Stimulated activated CD8-positive, alpha-beta memory T cell treated with anti-CD3 and anti-CD28 coated beads, Interleukin-4, amount 100 ng/mL, for 4 hours (primary cell): ENCODE measurements at places on chromosomes 3 and 15.

DNA sequence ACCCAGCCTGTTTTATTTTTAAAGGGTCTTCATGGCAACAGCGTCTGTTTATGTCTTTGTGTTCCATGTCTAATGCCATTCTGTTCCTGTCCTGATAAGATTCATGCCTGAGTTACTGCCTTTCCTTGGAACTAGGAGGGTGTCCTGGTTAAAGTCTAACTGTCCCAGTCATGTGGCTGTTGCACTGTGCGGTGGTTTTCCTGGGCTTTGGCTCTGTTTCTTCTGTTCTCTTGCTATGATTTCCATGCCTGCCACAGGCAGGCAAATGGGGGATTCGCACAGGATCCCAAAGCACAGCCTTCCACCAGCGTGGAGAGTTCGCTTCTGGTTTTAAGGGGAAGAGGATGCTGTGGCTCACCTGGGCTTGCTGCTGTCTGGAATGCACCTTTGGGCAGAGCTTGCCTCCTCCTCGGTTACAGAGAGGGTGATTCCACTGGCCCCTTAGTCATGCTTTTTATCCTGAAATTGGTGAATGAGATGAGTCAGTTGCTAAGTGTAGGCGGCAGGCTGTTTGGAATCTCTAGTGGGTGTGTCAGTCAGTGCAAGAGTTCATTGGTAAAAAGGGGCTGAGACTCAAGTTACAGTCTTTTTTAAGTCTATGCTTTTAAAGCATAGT, 86.8 kb downstream of the CCK start:
- no peak for DNase-seq

- DNase-seq = no peak
Observed at GRCh38 chr3:127777921-127778656, 44.2 kb downstream of the MGLL start.

DNA sequence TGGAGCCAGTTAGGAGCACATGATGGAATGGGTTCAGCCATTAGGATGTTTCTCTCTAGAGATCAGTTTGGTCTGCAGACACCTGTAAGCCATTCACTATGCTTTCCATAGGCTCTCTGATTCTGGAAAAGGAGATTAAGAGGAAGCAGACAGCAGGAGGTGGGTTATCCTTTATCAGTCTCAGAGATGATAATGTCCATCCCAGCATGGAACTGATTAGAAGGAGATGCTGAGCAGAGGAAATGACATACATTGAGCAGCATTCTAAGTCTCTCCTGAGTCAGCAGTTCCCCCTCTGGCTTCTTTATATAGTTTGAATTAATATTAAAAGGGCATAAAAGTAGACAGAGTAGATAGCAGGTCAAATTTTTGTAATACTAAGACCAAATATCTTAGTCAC, 591.1 kb downstream of the GBE1 start:
- DNase-seq = no peak

GRCh38 chr3:115204475-115204874, 57.4 kb upstream of the ZBTB20 start:
- no peak for DNase-seq

GRCh38 chr3:62376906-62377877, 3.8 kb upstream of the FEZF2 start:
- no peak for DNase-seq

DNA sequence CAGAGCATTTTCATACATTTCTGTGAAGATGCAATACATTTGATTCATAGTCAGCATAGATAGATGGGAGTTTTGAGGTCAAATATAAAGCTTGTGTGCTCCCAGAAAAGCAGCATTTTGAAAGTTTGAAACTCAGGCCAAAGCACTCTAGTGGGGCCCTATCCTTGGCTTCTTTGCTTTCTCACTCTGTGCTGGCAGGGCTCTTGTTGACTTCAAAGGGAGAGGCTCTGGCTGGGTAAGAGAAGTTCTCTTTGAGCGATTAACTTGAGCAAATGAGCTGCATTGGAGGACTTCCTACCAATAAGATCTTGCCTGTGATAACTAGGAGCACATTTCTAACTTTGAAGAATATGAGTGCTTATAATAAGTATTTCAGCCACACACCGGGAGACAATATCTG, 214.0 kb upstream of the RARB start:
- no peak for DNase-seq

GRCh38 chr15:101052681-101053121, 133.5 kb downstream of the LRRK1 start:
- DNase-seq = no peak

DNA sequence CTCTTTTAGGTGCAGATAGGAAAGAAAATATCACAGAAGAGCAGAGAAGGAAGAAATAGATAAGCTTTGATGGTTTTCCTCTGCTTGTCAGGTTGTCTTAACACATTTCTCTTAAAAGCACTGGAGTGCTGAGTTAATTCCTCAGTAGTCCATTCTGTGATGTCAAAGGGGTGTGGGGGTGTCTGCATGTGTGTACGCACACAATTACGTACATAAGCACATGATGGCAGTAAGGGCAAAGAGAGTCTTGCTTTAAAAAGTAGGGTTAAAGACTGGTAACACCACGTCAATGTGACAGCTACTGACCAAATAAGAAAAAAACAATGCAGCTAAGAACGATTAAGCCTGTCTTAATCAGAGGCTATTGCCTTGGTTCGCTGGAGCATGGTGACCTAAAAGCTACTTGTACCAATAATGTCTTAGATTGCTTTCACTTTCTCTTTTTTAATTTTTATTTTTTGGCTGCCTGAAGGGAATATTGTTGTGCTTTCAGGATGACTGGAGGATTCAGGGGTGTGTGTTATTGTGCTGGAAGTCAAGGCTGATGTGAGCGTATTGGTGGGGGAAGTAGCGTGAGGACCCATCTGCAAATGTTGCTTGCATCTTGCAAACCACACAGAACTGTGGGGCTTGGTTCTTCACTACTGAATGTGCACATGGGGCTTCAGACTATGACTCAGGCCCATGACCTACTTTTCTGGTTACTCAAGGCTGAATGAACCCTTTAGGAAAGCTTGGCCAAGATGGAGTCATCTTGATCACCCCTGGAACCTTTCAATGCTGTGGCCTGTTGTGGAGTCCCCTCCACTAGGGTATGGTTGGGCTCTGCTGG, 417.8 kb upstream of the TPM1 start:
- no peak for DNase-seq

DNA sequence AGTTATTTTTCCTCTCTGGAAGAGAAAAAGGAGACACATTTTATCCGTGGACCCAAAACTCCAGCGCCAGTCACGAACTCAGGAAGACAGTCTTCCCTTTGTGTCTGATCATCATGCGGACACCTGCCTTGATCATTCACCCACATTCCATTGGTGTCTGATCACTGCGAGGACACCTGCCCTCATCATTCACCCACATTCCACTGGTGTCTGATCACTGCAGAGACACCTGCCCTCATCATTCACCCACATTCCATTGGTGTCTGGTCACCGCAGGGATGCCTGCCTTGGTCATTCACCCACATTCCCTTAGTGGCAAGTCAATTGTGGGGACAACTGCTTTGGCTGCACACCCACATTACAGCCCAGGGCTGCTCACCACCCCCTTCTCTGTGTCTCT, 148.9 kb downstream of the ROBO1 start:
- DNase-seq = no peak

- no peak for DNase-seq
Observed at GRCh38 chr15:101187820-101188636, 63.8 kb downstream of the CHSY1 start.

DNA sequence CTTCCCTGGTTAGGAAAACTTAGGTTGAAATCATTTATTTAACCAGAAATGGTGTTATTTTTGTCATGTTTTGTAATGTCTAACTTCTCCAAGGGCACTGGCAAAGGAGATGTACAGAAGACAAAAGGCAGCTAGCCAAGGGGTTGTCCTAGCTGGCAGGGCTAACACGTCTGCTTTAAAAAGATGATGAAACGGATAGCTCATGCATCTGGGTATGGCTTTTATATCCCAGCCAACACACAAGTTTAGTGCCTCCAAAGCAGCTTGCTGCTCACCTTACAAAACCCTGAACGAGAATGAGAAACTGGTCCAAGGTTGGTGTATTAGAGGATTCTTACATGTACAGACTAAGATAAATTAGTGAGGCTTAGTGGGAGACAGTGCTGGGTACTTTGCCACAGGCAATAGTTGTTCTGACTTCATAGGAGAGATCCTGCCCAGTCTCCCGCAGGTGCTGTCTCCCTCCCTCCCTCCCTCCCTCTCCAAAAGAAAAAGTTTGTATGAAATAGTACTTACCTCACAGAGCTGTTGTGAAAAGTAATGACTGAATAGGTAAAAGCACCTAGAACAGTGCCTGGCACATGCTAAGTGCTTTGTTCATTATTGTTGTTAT, 47.8 kb downstream of the KCNMB2 start:
- DNase-seq = no peak

DNA sequence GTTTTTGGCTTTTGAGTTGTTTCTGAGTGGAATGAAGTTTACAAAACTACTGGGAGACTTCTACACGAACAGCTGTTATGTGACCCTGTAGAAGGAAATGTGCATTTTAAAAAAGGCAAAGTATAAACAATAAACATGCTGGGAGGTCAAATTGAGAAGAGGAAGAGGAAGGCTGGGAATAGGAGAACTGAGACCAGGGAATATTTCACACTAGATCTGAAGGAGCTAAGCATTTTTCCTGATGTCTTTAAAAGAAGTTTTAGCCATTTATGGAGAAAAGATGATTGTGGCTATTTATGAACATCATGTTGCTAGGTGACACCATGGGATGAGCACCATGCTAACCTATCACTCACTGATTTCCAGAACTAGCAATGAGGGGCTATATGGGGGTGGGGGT, 76.3 kb upstream of the FAM98B start:
- no peak for DNase-seq

DNA sequence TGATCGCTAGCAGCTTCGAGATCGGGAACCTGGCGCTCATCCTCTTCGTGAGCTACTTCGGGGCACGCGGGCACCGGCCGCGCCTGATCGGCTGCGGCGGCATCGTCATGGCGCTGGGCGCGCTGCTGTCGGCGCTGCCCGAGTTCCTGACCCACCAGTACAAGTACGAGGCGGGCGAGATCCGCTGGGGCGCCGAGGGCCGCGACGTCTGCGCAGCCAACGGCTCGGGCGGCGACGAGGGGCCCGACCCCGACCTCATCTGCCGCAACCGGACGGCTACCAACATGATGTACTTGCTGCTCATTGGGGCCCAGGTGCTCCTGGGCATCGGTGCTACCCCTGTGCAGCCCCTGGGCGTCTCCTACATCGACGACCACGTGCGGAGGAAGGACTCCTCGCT, 62.5 kb downstream of the SLCO3A1 start:
- no peak for DNase-seq

DNA sequence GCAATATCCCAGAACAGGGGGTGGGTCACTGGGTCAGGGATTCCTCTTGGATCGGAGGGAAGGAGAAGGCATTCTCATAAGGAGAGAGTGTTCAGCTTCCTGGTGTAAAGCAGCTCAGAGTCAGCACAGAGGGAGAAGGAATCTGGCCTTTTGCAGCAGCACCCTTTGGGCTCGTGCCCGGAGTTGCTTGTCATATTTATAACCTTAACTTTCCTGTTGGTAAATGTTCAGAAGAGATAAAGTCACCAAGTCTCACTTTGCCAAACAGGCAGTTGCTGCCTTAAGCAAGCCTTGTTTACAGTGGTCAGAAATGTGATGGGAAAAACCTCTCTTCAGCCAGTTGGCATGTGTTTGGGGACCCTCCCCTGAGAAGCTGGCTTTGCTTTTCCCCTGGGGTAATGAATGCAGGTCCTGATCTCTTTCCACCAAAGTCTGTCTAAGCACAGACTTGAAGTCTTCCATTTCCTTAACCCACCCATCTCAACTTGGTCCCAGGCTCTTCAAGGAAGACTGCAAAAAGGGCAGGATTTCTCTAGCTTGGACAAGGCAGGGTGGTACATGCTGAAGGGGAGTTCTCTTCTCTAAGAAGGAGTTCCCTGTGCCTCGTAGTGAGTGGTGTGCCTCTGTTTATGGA, 206.9 kb upstream of the BHLHE40 start:
- no peak for DNase-seq

- no peak for DNase-seq
Observed at GRCh38 chr3:46312991-46313390, 40.9 kb upstream of the CCR2 start.

DNA sequence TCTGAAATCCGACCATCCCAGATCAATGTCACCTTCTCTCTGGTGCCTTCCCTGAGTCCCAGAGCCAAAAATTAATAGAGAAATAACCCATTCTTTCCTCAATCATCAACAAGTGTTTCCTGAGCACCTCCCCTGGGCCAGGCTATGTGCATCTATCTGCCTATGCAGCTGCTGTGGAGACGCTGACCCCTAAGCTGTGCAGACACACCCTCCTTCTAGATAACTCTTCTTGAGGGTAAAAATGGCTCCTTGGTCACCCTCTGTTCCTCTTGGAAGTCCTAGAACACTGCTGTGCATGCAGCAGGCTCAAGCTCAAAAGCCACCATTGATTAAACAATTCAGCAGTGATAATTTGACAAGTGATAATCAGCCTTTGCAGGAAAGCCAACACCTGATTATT, 18.4 kb downstream of the CA12 start:
- DNase-seq = no peak

GRCh38 chr15:50911001-50911400, 2.5 kb downstream of the AP4E1 start:
- DNase-seq = no peak

GRCh38 chr3:39748002-39748401, 61.4 kb upstream of the MYRIP start:
- DNase-seq = no peak

DNA sequence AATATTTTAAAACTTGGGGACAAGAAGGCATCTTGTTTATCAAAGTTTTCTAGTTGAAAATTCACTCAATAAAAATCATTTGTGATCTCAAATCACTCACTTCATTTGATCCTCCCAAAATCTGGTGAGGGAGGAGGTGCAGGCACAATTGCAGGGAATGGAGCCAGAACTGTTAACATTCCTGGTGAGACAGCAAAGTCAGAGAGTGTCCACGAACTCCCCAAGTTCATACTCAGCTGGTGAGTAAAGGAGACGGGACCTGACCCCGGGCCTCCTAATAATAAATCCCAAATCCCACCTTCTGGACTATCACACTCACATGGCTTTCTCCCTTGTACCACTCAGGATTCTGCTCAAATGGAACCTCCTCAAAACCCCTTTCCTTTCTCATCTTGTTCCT, 252.3 kb upstream of the LRTM1 start:
- DNase-seq = no peak

GRCh38 chr15:99930696-99931095, 197.5 kb upstream of the LYSMD4 start:
- DNase-seq = no peak

DNA sequence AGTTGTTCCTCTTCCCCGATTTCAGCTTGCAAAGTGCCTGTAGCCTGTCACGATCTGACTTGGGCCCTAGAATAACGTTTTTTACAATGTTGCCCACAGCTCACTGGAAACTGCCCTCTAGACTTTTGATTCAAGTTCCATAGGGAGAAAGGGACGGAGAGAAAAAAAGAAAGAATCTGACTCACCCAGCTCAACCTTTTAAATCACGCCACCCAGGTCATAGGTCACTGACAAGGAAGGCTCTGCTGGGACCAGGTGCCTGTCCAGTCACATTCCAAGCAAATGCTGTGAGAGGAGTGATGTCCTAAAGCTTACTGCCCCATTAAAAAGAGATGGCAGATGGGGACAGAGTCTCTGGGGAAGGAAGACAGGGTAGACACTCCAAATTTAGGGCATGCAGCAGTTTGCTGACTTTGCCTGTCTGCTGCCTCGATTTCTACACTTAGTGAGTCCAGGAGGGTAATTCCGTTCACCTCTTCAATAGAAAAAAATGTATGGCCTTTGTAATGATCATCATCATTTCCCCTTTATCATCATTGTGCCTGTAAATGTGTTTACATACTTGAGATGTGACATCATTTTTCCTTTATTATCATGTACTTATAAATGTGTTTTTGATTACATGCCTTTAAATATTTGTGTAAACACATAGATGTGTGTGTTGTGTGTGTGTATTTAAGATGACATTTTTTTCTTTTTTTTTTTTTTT, 8.4 kb upstream of the MYO1E start:
- no peak for DNase-seq
